GM12865 (cell line): ENCODE measurements at places on chromosomes 5 and 9.

DNA sequence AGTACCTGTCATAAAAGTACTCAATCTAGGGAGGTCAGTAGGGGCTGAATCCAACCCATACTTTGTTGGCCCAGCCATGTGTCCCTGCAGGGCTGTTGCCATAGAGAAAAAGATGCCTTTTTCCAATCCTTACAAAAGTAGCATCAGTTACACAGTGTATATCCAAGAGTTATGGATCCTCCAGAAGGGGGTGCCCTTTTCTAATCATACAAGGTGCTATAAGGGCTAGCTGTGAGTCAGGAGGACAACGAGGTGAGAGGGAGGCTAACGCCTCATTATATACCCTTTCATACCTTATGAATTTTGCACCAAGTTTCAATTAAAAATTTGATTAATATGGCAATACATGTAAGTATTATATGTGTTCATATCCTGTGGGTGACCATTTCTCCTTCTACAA lies 4.8 kb downstream of the KIAA0825 start:
- peak; percentile 40 for DNase-seq

DNA sequence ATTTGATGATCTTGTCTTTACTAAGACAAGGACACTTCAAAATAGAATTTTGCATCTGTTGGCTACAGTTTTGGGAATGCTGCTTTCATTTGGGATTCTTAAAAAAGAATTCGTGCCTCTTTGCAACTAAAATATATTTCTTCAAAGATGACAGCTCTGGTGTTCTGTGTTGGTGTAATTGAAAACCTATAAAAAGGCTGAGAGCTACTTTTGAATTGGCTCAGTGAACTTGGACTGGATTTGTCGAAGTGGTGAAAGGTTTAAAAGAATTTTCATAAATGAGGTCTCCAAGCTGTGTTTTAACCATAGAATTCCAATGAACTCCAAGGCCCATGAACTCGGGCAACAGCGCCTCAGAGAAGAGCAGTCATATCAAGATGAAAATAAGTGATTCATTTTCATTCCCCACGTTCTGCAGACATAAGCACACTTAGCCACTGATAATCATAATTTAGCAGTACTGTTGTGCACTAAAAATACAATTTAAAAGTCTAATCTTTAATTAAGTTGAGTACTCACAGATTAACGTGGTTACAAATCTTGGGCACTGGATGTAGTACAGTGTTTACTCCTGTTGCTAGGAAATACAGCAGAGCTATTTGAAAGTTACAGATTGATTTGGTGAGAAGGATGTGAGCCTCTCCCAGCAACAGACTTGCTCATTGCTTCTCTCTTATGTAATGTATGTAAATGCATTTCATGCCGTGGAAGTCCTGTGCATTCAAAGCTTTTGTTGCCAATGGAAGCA lies 10.9 kb downstream of the SNCAIP start:
- DNase-seq, result no peak

DNA sequence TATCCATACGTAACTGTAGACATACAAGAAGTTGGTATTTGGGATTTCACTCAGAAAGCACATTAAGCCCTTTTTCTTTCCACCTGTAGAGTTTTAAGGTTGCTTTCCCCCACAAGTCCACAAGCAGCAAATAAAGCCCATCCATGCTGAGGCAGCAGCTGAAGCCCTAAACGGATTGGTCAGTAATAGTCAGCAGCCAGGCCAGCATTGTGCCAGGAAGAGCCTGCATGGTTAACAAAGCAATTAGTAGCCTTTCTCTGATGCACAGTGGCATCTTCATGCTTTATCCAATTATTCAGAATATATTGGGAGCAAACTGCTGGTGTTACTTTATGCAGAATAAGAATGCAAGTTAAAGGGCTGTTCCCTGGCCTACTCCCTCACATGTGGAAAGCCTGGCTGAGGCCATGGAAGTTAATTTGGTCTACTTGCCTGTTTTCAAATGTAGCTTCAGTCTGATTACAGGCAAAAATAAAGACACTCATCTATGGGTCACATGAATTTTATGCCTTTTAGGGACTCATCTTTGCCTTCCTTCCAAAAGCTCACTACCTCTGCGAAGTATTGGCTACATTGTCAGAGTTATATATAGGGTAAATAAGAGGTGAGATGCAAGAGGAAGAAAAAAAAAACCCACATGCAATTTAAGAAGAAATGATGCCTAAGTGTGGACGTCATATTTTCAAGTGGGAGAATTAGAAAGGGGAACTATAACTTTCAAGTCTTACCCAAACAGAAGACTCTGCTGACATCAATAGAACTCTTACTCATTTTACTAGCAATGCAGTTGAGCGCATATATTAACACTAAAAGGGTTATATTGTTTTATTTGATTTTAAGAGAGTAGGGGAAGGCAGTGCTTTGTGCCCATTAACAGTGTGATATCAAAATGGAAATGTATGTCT lies 15.9 kb downstream of the EBF1 start:
- DNase-seq, result peak; percentile 53

- DNase-seq, result no peak
Measured at GRCh38 chr9:95498641-95499040, 18.1 kb downstream of the PTCH1 start.

- no peak for DNase-seq
Measured at GRCh38 chr5:77463905-77464304, 28.2 kb downstream of the WDR41 start.
